ENCODE measurements at places on chromosomes 4 and X.

- no peak for DNase-seq
Observed at GRCh38 chrX:10166731-10167151, 10.0 kb downstream of the CLCN4 start.

DNA sequence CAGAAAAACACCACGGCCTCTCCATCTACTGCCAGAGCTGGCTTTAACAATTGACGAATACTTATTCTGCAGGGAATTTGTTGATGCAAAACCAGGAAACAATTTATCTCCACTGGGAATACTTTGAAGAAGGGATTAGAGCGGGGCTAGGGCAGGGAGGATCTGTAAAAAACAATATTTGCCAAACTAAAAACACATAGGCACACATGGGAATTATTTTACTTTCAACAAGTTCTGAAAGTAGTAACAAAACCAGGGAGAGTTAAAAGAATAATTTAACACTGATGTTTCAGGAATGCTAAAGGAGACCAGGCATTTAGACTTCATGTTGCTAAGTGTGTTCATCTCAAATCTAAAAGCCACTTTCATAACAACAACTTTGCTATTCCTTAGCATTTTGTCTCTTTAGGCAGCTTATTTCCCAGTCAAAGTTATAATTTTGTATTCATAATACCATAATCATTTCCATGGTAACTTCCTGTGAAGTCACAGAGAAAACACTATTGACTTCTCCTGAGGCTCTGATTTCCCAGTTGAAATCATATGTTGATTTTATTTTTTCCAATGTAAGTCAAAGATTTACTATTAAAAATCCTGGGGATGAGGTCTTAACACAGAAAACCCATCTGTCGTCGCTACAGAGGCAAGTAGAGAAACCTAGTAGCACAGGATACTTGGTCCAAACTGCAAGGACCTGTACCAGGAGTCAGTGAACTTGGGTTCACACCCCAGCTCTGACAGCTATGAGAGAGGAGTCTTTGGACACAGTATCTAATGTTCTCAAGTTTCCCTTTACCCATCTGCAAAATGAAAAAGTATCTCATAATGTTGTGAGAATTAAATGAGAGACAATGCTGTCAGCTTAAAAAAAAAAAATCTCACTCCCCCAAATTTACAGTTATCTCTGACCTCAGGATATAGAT, 69.3 kb downstream of the SH3RF1 start:
- DNase-seq: no peak

- DNase-seq: no peak
Observed at GRCh38 chr4:78323439-78323838, 228.1 kb upstream of the ANXA3 start.

GRCh38 chr4:168630445-168631187, 133.8 kb downstream of the PALLD start:
- DNase-seq: no peak

DNA sequence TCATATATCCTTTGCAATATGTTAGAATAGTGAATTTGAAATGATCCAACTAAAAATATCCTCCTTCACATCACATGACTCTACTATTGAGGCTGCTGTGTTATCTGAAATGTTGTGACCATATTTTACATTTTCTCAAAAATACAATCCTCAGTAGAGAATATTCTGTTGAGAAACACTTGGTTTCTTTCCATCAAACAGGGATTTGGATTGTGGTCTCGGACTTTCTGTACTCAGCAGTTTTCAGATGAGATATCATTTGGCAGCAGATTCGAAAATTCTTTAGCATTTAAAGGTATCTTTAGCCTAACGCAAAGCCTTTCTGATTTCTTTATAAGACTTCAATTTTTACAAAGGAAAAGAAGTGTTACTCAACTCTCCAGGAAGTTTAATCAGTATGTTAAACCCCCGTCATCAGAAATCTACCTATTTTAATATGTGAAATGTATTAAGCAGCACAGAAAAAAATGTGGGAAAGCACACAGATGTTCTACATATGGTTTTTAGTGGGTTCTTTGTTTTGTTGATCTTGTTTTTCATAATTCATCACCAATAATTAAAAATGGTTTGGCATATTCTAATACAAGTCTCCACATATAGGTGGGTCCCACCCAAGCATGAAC, 55.4 kb upstream of the ANXA3 start:
- no peak for DNase-seq

- DNase-seq: no peak
Observed at GRCh38 chrX:24603191-24603590, 44.0 kb downstream of the PCYT1B start.

DNA sequence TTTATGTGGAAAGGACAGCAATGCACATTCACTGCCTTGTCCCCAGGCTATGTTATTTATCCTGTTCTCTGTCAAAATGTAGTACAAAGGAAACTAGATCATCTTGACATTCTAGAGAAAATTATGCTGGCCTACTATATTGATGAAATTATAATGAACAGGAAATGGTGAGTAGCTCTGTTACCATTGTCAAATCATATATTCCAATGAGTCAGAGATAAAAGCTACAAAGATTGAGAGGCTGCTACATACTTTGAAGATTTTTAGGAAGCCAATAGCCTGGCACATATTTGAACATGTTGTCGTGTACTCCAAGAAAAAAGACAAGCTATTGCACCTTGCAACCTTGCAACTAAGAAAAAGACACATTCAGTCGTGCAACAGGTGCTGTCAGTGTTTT, 52.7 kb upstream of the TET2 start:
- no peak for DNase-seq

GRCh38 chrX:55640854-55641253, 17.7 kb downstream of the FOXR2 start:
- no peak for DNase-seq

- DNase-seq: no peak
Observed at GRCh38 chrX:22081475-22082092, 49.5 kb downstream of the PHEX start.

GRCh38 chr4:70927502-70928137, 25.5 kb downstream of the MOB1B start:
- no peak for DNase-seq

DNA sequence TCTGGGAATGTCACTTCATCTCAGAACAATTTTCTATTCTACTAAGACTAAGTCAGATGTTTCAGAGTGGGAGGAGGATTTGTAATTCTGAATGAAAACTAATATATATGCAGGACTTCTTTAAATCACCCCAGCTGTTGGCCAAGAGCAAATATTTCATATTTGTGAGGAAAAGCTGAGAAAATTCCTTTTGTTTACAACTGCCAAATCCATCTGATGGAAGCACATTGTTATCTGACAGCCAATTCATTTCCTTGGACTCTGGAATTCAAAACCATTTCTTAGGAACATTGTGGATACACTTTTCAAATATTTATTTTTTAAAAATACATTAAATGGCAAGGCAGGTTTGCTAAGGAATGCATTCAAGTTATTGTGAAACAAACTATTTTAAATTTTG, 8.0 kb downstream of the SLIT2 start:
- DNase-seq: no peak
